ENCODE measurements at places on chromosomes 11 and 22.

GRCh38 chr11:106888386-106888785, 129.9 kb downstream of the GUCY1A2 start:
- no peak for DNase-seq

DNA sequence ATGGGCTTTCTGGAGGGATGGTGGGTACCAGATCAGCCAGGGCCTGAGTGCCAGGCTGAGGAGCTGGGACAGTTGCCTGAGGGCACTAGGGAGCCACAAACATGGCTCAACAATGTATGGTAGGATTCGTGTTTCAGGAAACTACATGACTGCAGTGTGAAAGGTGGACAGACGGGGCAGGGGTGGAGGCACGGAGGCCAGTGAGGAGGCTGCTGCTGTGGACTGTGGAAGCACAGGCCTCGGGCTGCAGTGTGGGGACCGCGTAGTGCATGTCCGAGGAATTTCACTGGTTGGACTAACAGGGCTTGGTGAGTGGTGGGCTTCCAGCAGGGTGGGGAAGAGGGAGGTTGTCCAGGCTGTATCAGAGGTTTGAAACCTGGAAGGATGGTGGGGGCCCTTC, 7.8 kb downstream of the P2RY2 start:
- DNase-seq, result no peak

- no peak for DNase-seq
Observed at GRCh38 chr11:12043221-12043620, 34.8 kb upstream of the DKK3 start.

DNA sequence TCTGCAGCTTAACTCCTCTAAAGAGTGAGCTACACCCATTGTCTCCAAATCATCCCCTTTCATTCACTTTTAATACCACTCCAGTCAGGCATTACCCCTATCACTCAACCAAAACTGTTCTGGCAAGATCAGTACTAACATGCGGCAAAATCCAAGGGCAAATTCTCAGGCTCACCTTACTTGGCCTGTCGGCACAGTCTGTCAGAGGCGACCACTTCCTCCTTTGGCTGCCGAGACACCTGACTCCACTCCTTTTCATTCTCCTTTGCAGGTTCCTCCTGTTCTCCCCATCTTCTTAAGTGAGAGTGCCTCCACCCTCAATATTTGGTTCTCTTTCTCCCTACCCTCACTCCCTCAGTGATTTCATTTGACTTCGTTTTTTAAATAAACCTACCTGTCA, 4.2 kb downstream of the C11orf91 start:
- no peak for DNase-seq

GRCh38 chr11:46471943-46472661, 80.5 kb upstream of the CHRM4 start:
- DNase-seq, result no peak

Data from iPS-NIHi11 (cell line).